ENCODE measurements at places on chromosomes 4 and X.

DNA sequence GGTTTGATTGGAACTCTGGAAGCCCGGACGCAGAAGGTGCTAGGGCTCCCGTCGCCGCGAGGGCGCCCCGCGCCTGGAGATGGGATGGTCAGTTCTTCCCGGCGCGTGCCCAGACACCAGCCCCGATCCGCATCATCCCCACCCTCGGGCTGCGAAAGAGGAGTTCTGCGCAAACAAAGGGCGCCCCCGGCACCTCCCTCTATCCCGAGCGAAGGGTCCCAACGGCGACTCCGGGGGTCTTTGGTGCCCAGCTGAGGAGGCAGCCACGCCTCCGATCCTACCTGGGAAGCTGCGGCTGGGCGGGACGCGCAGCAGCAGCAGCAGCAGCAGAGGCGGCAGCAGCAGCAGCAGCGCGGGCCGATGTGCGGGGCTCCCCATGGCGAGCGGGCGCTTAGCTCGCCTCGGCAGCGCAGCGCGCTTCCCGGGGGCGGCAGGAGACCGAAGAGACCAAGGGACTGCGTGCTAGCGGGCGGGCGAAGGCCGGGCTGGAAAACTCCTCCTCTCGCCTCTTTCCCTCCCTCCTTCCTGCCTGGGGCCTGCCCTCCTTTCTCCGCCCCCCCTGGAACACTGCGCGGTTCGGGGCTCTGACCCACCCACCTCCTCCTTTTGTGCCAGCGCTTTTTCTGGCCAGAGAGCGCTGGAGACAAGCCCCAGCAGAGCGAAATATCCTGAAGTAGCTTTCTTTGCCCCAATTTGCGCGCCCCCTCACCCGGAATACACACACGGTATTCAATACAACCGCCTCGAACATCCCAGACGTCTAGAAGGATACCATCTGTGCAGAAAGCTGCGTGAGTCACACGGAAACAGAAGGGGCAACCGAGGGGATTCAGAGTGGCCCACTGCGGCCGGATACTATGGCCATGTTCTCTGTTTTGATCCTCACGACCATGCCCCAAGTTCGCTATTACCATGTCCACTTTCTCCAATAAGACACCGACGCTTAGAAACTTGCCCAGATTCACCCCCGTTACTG lies at the start of gene SRPX:
Gene SRPX (minus strand): TSS at position 457 of the 976 bp plus-strand sequence. CDS start 79 bp downstream, at position 378.
- no peaks in the 10 kb centered on the region for H3K36me3 ChIP-seq
- no peak within 1 kb of the TSS for H3K27ac ChIP-seq
- no peaks in the 10 kb centered on the region for H3K4me1 ChIP-seq

GRCh38 chr4:101348367-101348827 lies 1.1 kb upstream of the PPP3CA start:
- H3K27me3 ChIP-seq = no peaks in the 10 kb centered on the region
- H3K4me1 ChIP-seq = peaks cover 28% of the 10 kb centered on the region
- H3K36me3 ChIP-seq = peaks cover 7% of the 10 kb centered on the region
- peak overlapping the region; percentile 94 for H3K27ac ChIP-seq
- no peak for DNase-seq

DNA sequence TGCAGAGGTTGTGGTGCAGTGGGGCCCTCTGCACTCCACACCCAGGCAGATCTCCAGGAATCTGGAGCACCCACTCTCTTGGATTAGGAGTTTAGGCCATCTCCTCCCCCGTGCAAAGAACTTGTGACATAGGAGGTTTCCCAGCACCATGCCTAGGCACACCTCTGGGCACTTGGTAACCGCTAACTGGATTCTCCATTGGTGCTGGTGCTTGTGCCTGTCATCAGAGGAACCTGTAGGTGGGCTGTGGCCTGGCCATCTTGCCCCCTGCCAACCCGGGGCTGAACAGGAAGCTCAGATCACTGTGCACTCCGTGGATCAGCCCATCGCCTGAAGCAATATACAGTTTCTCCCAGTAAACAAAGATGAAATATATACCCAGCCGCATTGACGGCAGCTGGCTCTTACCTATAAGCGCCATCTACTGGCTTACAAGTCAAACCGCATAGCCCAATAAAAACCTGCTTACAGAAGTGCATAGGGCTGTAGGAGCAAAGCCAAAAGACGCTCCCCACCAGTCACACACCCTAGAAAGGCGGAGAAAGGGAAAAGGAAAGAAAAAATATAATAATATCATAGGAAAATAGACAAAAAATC lies 19.1 kb upstream of the TEX13B start:
- H3K36me3 ChIP-seq = no peaks in the 10 kb centered on the region
- no peaks in the 10 kb centered on the region for H3K4me1 ChIP-seq
- H3K27ac ChIP-seq = no peak overlapping the region
- no peaks in the 10 kb centered on the region for H3K27me3 ChIP-seq

GRCh38 chr4:72513227-72513626 lies 55.8 kb downstream of the ADAMTS3 start:
- H3K4me3 ChIP-seq = no peak overlapping the region
- H3K27ac ChIP-seq = no peak overlapping the region
- DNase-seq = no peak
- H3K4me1 ChIP-seq = no peaks in the 10 kb centered on the region
- no peaks in the 10 kb centered on the region for H3K36me3 ChIP-seq
- no peaks in the 10 kb centered on the region for H3K27me3 ChIP-seq

DNA sequence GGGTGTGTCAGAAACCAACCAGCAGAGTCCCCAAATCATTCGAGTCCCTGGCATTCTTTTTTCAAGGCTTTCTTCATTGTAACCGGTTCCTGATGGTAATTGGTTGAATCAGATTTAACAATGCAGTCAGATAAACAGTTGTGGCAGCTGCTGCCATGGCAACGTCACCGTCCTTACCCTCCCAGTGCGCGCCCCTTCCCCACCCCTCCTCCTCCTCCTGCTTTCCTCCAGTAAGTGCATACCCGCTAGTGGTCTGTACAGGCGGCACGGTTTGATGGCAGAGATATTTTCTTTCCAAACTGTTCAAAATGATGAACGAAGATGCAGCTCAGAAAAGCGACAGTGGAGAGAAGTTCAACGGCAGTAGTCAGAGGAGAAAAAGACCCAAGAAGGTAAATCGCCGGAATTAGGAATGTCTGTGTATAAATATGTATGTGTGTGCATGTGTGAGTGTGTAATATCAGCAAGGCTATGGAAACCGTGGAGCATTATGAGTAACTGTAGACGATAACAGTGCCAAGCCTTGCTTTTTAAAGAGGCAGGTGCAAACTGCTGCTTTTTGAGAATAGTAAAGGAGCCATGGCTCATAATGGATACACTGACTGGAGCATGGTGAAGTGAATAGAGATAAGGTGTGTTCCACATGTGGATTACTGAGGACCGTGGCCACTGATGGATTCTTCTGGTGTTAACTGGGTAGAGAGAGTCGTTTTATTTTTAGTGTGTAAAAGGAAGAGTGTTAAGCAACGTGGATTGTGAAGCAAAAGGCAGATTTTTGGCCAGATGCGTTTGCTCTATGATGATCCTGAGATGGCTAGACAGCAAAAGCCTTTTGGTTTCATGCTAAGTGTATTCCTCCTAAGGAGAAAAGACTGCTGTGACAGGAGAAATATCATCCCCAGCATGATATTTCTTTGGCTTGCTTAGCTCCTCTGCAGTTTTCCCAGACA lies at the start of gene ANK2:
Gene ANK2 (plus strand): TSS at position 233 of the 950 bp plus-strand sequence. CDS start 76 bp downstream, at position 309.
- no peak for DNase-seq
- no peaks in the 10 kb centered on the region for H3K36me3 ChIP-seq
- no peaks in the 10 kb centered on the region for H3K27me3 ChIP-seq

- DNase-seq = no peak
- H3K4me3 ChIP-seq = no peak overlapping the region
- H3K27me3 ChIP-seq = no peaks in the 10 kb centered on the region
- H3K27ac ChIP-seq = no peak overlapping the region
- H3K4me1 ChIP-seq = no peaks in the 10 kb centered on the region
Observed at GRCh38 chr4:26349496-26349895, 28.7 kb downstream of the RBPJ start.

DNA sequence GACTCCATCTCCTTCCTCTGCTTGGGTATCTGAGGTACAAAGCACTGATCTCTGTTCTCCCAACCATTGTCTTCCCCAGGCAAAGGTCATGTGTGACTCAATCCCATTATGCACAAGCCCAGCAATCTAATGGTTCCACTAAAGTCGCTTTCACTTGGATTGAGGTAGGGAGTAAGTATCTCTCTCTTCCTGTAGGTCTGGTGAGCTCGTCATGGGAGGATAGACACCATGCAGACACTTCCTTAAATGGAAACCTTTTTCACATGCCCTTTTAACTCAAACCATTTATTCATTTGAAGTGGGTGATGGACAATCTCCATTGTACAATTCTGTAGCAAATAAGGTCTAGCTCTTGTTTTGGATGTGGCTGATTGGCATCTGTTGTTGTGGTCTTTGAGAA lies 245.2 kb upstream of the CLNK start:
- H3K27ac ChIP-seq = no peak overlapping the region
- H3K36me3 ChIP-seq = no peaks in the 10 kb centered on the region
- no peak for DNase-seq
- H3K4me3 ChIP-seq = no peak overlapping the region

DNA sequence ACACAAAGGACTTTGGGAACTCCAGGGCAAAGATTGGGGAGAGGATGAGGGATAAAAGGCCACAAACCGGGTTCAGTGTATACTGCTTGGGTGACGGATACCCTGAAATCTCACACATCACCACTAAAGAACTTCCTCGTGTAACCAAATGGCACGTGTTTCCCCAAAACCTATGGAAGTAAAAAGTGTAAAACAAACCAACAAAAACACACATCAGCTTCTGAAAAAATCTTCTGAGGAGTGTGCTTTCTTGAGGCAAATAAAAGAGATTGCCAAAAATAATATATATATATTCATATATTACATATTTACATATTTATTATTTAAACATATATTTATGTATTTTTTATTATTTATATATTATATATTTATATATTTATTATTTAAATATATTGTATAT lies 3.9 kb downstream of the P2RY8 start:
- H3K4me3 ChIP-seq = no peak overlapping the region
- no peaks in the 10 kb centered on the region for H3K36me3 ChIP-seq
- DNase-seq = no peak
- no peaks in the 10 kb centered on the region for H3K27me3 ChIP-seq
- no peaks in the 10 kb centered on the region for H3K4me1 ChIP-seq
- H3K27ac ChIP-seq = no peak overlapping the region

GRCh38 chrX:44708470-44708869 lies 135.4 kb upstream of the DUSP21 start:
- no peaks in the 10 kb centered on the region for H3K27me3 ChIP-seq
- H3K36me3 ChIP-seq = no peaks in the 10 kb centered on the region
- H3K4me1 ChIP-seq = no peaks in the 10 kb centered on the region
- H3K4me3 ChIP-seq = no peak overlapping the region

- H3K27me3 ChIP-seq = peaks cover 10% of the 10 kb centered on the region
- DNase-seq = no peak
- no peak within 1 kb of the TSS for H3K27ac ChIP-seq
Observed at GRCh38 chrX:103276581-103277002, at the start of gene TCEAL5. Gene TCEAL5 (minus strand): TSS chrX:103276750. CDS start chrX:103274563, 2,187 bp downstream.

DNA sequence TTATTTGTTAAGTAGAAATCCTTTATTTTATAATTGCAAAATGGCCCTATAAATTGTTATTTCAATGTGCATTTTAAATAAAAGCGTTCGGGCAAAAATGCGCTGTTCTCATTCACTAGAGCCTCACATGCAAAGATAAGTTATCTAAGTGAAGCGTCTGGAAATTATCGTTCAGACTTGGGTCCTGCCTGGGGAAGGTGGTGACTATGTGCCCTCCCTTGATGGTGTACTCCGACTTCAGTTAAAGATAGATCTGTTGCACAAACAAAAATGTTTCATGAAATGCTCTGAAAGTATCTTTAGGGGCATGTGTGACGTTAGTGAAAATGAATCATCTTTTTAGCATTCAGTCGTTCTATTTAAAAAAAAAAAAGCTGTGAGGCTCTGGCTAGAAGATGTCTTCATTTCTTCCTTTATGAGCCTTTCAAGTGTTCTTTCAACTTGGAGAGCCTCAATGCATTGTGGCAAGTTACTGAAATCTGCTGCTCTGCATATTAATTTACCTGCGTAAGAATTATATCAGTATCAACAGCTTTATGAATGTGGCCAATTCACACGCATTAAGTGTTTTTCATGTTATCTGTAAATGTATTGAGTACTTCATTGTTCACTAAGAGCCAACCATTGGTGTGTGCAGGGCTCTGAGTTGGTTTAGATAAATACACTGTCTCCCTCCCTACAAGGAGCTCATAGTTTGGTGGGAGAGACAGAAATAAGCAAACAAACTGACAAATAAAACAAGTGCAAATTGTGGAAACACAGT lies 83.0 kb downstream of the AFF1 start:
- H3K27me3 ChIP-seq = no peaks in the 10 kb centered on the region
- no peaks in the 10 kb centered on the region for H3K36me3 ChIP-seq
- H3K4me1 ChIP-seq = peaks cover 28% of the 10 kb centered on the region
- DNase-seq = no peak
- no peak overlapping the region for H3K4me3 ChIP-seq
- peak overlapping the region; percentile 14 for H3K27ac ChIP-seq

- H3K36me3 ChIP-seq = no peaks in the 10 kb centered on the region
- no peaks in the 10 kb centered on the region for H3K27me3 ChIP-seq
- no peak for DNase-seq
- no peak overlapping the region for H3K27ac ChIP-seq
- no peak overlapping the region for H3K4me3 ChIP-seq
- no peaks in the 10 kb centered on the region for H3K4me1 ChIP-seq
Observed at GRCh38 chr4:7298619-7299009, 106.3 kb downstream of the SORCS2 start.

DNA sequence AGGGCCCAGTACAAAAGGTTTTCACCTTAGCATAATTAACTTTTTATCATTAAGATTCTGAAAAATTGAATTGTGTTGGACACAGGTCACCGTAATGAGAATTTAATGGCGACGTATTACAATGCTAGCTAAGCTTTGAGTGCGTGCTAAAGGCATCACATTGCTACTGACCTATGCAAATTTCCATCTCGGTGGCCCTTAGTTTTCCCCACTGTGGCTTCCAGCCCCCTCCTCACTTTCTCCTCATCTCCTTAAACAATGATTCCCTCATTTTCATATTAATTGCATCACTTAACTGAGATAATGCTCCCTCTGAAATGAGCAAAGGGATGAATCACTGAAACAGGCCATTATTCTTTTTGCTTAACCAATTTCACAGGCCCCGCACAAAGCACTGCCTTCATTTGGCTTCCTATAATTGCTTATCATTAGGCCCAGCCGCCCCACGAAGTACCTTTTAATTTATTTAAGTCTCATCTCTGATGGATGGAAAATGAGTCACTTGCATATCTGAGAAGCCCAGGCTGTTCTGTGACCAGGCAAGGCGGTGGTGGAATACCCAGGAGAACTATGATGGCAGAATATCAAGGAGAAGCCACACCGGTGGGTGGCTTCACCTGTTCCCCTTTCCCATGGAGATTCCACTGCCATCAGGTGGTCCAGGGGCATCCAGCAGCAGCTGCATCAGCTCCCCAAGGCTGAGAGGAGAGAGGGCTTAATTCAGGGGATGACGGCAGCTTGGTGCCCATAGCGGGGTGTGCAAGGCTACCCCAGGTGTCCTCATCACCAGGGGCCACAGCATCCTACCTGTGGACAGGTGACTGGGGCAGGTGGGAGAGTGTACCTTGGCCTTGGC lies 223.8 kb upstream of the BOD1L1 start:
- no peak overlapping the region for H3K27ac ChIP-seq
- H3K4me3 ChIP-seq = no peak overlapping the region

- H3K36me3 ChIP-seq = no peaks in the 10 kb centered on the region
- H3K4me1 ChIP-seq = peaks cover 5% of the 10 kb centered on the region
- H3K27me3 ChIP-seq = no peaks in the 10 kb centered on the region
- no peak overlapping the region for H3K27ac ChIP-seq
Observed at GRCh38 chr4:2394528-2394927, 23.9 kb downstream of the ZFYVE28 start.

Measured in RWPE2 (cell line).